H54 (cell line): ENCODE measurements at places on chromosomes 2 and 18.

GRCh38 chr2:175976391-175977157, 25.5 kb downstream of the LNPK start:
- no peak for DNase-seq

DNA sequence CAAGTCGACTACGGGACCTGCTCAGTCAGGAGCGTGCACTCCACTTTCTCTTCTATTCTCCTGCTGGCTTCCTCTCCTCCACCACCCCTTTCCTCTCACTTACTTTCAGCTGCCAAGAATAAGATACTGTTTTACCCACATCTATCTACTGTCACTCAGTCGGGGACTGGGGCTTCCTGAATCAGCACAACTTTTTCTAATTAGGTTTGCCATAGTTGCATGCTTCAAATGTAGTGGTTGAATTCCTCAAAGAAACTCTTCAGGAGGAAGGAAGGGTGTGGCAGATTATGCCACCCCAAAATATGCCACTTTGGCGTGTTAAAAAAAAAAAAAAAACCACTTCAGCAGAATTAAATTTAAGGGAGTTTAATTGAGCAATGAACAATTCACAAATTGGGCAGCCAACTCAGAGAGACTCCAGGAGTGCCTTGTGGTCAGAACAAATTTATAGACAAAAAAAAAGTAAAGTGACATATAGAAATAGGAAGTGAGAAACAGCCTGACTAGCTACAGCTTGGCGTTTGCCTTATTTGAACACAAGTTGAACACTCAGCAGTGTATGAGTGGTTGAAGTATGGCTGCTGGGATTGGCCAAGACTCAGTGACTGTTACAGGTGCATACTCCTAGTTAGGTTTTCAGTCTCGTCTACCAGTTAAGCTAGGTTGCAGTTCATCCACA, 32.5 kb upstream of the RMDN2 start:
- DNase-seq, result no peak

- no peak for DNase-seq
Measured at GRCh38 chr2:2464094-2464493, 133.0 kb upstream of the MYT1L start.

DNA sequence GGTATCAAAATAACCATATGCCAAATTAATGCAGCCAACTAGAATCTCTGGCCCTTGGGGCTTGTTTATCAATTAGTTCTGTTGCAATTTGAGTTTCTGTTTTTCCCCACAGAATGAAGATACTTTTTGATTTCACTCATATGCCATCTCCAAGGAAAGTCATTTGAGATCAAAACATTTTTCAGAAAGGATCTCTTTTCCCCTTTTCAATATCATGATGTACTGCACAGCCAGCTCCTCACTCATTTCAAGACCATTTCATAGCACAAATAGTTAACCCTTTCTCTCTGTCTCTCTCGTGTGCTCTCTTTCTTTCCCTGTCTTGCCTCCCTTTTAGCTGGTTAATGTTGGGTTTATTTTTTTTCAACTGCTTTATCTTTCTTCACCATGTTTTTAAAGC, 387.3 kb downstream of the STK39 start:
- no peak for DNase-seq

- no peak for DNase-seq
Measured at GRCh38 chr2:98020992-98021713, 25.4 kb upstream of the TMEM131 start.

- no peak for DNase-seq
Measured at GRCh38 chr18:74497778-74498177, 1.6 kb downstream of the CNDP2 start.

DNA sequence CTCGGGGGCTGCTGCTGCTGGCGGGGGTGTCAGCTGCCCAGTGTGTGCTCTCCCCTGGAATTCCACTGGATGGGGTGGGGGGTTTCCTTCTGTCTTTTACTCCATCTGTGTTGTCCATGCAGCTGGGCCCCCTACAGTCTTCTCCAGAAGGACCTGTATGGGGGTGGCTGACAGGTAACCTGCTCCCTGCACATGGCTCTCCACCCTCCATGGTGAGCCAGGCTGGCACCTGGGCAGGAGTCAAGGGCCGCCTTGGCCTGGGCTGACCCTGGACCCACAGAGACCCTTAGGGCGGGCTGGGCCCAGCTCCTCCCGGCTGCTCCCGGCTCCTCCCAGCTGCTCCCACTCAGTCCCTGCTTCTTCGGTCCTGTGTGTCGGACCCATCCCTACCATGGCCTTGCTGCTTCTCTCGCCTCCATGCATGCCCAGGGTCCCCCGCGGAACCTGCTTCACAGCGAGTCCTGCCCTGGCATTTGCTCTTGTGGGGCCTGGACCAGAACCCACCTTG, 15.0 kb downstream of the SNTG2 start:
- no peak for DNase-seq
